ENCODE measurements at places on chromosomes 2 and 18.

DNA sequence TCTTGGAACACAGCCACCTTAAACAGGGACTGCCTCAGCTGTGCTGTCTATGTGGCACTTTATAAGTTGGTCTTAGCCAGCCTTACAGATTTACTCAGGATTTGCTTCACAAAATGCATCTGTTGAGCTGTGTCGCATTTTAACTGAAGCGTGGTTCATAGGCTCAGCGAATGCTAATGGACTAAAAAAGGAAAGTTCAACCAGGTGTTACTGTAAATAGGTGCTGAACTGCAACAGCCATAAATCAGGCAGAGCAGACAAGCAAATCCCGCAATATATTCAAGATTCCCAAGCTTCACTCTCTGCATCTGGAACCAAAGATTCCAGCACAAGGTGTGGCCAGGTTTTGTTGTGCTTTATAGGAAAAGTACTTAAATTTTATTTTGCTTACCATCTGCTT lies 130.0 kb downstream of the EPHA4 start:
- DNase-seq: no peak

GRCh38 chr2:96157649-96158553 lies 12.7 kb upstream of the DUSP2 start:
- DNase-seq: peak; percentile 74

DNA sequence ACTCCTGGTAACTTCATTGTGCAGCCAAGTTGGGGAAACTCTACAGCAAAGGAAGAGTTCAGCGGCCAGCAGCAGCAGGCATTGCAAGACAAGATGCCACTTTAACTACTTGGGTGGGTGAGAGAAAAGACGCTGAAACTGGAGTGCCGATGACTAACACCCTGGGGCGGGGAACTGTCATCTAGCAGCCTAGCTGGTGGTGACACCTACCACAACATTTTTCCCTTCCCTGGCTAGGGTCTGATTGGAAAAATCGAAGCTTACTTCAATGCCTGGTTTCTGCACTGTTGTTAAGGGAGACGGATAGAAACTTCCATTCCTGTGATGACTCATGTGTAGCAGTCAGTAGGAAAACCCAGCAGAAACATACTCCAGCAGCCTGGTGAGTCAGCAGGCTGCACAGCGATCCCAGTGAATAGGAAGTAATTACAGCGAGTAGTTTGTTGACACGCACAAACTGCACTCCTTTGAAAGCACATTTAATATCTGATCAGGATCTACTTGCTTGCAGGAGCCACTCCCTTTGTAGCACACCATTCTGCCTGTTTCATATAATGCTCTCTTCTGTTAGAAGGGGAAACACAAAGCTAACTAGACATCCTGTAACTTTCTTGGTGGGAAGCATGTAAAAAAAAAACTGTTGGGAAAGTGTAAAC lies 62.1 kb upstream of the MAPRE2 start:
- peak; percentile 41 for DNase-seq

- no peak for DNase-seq
Observed at GRCh38 chr2:200279857-200280256, 26.6 kb upstream of the SPATS2L start.

DNA sequence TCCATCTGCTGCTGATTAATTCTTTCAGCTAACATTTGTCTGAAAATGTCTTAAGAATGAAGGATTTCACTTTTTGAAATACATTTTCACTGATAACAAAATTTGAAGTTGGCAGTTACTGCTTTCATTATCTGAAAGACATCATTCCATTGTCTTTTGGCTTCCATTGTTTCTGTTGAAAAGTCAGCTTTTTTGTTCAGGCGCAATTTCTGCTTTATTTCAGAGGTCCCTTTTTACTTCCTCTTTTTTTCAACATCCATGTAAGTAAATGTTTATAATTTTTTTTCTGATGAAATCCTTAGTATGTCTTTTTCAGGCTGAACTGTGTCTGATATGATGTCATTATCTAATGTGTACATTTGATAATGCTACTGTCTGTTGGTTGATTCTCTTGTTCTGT lies 184.2 kb downstream of the RND3 start:
- DNase-seq: no peak

- DNase-seq: no peak
Observed at GRCh38 chr2:114040826-114041225, 150.9 kb downstream of the ACTR3 start.

GRCh38 chr2:27086090-27086723 lies 365 bp upstream of the KHK start:
- DNase-seq: peak; percentile 98

- DNase-seq: no peak
Observed at GRCh38 chr2:71333619-71334018, 2.0 kb downstream of the ZNF638 start.

- no peak for DNase-seq
Observed at GRCh38 chr2:62398356-62398755, 107.6 kb downstream of the TMEM17 start.

DNA sequence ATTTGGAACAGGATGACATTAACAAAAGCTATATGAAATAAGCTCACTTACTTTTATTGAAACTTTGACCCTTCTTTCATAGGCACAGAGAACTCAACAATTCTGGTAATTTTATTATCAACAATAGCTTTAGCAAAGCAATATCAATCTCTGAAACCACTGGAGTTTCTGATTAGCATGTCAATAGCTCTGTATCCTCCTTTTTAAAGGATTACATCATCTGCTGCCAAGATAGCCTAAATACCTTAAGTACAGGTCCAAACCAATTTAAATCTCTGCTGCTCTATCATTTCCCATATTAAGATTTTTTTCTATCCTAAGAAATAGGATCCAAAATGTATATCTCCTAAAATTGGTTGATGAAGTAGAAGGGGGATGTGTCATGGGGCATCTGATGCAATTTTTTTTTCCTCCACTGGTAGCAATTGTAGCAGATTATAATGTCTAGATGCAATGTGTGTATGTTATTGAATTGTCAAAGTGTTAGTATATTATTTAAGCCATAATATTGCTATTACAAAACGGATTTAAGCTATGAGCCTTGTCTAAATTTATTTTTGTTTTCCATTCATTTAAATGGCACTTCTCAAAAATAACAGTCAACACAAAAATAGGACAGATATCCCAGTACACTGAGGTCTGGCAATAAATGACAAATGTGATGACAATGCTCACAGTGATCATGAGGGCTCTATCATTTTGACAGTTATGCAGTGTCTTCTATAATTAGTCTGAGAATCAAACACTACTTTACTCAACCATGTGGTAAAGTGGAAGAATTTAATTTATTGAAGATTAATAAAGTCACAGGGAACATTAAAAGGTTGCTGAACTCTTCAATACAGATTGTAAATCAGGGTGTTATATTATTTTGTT lies 328.4 kb downstream of the CDH7 start:
- DNase-seq: no peak

GRCh38 chr18:53191634-53192033 lies 851.6 kb downstream of the DCC start:
- DNase-seq: no peak

- DNase-seq: no peak
Observed at GRCh38 chr2:151181524-151181923, 80.1 kb downstream of the RBM43 start.

DNA sequence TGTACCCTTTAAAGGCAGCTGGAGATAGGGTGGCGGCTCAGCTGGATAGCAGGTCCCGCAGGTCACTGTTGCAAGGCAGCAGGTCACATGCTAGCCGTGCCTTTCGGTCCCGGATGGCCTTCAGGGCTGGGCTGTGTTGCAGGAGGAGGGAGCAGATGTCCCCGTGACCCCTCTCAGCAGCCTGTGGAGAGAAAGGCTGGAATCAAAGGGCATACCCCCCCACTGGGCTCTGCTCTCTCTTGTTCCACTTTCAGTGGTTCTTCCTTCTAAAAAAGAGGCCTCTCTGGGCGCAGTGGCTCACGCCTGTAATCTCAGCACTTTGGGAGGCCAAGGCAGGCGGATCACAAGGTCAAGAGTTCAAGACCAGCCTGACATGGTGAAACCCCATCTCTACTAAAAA lies 4.4 kb upstream of the ANKRD23 start:
- DNase-seq: no peak

DNA sequence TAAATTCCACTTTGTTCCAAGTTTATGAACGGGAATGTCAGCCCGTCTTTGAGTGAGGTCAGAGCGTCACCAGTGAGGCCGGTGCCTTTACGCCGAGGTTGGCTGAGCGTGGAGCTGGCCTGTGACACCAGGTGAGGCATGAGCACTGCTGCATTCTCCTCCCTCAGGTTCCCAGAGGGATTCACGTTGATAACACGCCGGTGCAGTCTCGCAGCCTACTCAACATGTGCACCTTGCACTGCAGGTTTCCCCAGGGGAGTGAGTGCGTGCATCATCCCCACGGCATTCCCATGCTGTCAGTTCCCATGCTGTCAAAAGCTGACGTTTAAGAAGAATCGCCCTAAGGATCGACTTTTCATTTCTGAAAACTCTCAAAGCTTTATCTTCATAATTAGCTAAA lies 213.3 kb downstream of the LDLRAD4 start:
- DNase-seq: no peak

All from CD4-positive, alpha-beta T cell treated with Interleukin-6 at 100 ng/mL for 8 hours (primary cell).